DND-41 (cell line): ENCODE measurements at places on chromosomes 4 and X.
A peak's percentile ranks its signal among the peaks of the same experiment; 100 is the strongest.

DNA sequence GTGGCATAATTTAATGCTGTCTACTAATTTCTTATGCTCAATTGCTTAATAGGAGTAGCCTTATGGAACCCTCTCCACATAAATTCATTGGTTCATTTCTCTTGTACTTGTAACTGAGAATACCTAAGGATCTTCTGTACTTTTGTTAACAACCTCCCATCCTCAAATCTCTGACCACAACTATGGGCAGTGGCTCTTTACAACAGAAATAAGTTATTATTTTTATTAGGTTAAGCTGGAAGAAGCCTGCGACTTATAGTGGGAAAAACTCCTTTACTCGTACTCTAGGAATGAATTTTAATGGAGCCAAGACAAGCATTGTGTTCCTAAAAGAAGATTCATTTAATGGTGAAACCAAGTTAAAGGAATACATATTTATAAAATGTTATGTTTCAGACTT is 337.1 kb upstream of the CTSO start:
- no peaks in the 10 kb centered on the region for H3K4me1 ChIP-seq
- H3K27me3 ChIP-seq = no peaks in the 10 kb centered on the region
- H3K27ac ChIP-seq = no peak overlapping the region

- H3K27ac ChIP-seq = no peak overlapping the region
- H3K27me3 ChIP-seq = no peaks in the 10 kb centered on the region
- H3K4me1 ChIP-seq = no peaks in the 10 kb centered on the region
These were observed 85.5 kb upstream of the TET2 start for GRCh38 chr4:105061136-105061696.

- no peaks in the 10 kb centered on the region for H3K27me3 ChIP-seq
- no peaks in the 10 kb centered on the region for H3K36me3 ChIP-seq
- DNase-seq = peak; percentile 12
These were observed 31.1 kb downstream of the CCKAR start for GRCh38 chr4:26459054-26459755.

DNA sequence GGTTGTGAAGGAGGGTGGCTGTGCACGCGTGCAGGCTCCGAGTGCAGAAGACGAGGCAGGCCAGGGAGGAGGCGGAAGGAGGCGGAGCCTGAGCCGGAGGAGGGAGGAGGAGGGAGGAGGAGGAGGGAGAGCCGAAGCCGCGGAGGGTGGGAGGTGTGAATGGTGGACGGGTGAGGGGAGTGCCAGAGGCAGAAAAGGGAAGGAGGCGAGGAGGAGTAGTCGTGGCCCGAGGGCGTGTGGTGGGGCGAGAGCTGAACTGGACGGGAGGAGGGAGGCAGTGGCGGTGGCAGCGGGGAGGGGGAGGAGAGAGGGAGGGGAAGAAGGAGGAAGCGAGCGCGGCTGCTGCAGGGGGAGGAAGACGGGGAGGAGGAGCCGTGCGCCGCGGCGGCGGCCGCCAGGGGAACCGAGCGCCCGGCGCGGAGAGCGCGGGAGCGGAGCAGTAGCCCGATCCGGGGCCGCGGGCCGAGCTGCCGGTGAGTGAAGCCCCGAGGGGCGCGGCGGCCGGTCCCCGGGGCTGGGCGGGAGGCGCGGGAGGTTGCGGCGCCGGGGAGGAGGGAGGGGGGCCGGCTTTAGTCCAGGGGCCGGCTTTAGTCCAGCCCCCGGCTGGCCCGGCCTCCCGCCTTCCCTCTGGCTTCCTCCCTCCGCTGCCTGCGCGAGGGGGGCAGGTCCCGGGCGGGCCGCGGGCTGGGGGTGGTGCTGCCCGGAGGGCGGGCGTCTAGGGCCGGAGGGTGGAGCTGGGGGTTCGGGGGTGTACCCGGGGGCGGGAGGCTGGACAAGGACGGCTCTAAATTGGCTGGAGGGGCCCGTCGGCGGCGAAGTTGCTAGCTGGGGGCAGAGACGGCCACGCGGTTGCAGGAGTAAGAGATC is at the start of gene TMEM164:
TMEM164 (plus strand) TSS at position 815 of the 867 bp plus-strand sequence. CDS start 661 bp downstream, outside the sequence.
- DNase-seq = peak; percentile 89
- H3K36me3 ChIP-seq = 0 out of 2 replicates have a peak, but pooled peaks cover 7% of the 10 kb centered on the region
- H3K4me1 ChIP-seq = peaks cover 29% of the 10 kb centered on the region

GRCh38 chr4:15003401-15003890 is 1.2 kb downstream of the CPEB2 start:
- H3K27me3 ChIP-seq = peaks cover 52% of the 10 kb centered on the region
- H3K4me1 ChIP-seq = peaks cover 25% of the 10 kb centered on the region
- peak overlapping the region; percentile 86 for H3K27ac ChIP-seq

DNA sequence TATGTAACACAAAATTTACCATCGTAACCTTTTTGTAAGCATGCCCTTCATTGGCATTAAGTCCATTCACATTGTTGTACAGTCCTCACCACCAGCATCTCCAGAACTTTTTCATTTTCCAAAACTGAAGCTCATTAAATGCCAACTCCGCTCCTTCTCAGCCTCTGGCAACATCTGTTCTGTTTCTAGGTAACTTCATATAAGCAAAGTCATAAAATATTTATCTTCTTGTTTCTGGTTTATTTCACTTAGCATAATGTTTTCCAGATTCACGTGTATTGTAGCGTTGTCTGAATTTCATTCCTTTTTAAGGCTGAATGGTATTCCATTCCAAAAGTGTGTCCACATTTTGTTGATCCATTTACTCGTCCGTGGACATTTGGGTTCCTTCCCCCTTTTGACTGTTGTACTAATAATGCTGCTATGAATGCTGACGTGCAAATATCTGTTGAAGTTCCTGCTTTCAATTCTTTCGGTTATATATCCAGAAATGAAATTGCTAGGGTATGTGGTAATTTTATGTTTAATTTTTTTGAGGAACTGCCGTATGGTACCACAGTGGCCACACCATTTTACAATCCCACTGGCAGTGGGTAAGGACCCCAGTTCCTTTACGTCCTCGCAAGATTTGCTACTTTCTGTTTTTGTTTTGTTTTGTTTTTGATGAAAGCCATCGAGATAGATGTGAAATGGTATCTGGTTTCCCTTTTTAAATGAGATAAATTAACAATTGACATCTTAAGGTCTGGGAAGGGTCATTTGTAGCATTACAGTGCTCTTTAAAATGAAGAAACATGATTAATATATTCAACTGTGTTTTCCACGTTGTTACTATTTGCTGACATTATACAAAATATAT is 63.4 kb downstream of the PTTG2 start:
- DNase-seq = no peak
- H3K4me3 ChIP-seq = no peak overlapping the region
- no peaks in the 10 kb centered on the region for H3K4me1 ChIP-seq
- no peak overlapping the region for H3K27ac ChIP-seq
